Fibroblast of lung (primary cell): ENCODE measurements at places on chromosomes 2 and 18. TPM values are rescaled to one million over a fixed set of nuclear protein-coding genes. Genes with fewer than 3 reads are reported as not detected.

MROH2A gene
- not detected in 2 replicates for total RNA-seq

AMER3 gene
- total RNA-seq = not detected in 2 replicates

TGOLN2 gene
- total RNA-seq = 80.4 and 112 TPM in 2 replicates

LOXL3 gene
- total RNA-seq = 12.6 and 26.4 TPM in 2 replicates

SERPINB12 gene
- not detected in 2 replicates for total RNA-seq

LIMS4 gene
- total RNA-seq = 0.26 and 1.8 TPM in 2 replicates

CABYR gene
- 5.6 and 14.0 TPM in 2 replicates for total RNA-seq

LRRTM4 gene
- total RNA-seq = not detected in 2 replicates

BOLL gene
- not detected in 2 replicates for total RNA-seq

SLC30A3 gene
- total RNA-seq = under 0.01 TPM in 1 of 2 replicates, not detected in the other

UBE2E3 gene
- total RNA-seq = 43.1 and 57.5 TPM in 2 replicates

LHCGR gene
- not detected in 2 replicates for total RNA-seq

ALPG gene
- total RNA-seq = not detected in 2 replicates

AKAIN1 gene
- not detected in 2 replicates for total RNA-seq

MOGAT1 gene
- not detected in 2 replicates for total RNA-seq

TSPYL6 gene
- not detected in 2 replicates for total RNA-seq

CCL20 gene
- total RNA-seq = not detected in 2 replicates

EFR3B gene
- total RNA-seq = 0.50 and 0.51 TPM in 2 replicates

MTIF2 gene
- total RNA-seq = 49.8 and 54.0 TPM in 2 replicates

EGR4 gene
- under 0.01 TPM in 1 of 2 replicates, not detected in the other for total RNA-seq

UXS1 gene
- total RNA-seq = 18.5 and 23.1 TPM in 2 replicates

PDCL3 gene
- total RNA-seq = 11.4 and 13.4 TPM in 2 replicates

SLC66A2 gene
- total RNA-seq = 34.4 and 46.1 TPM in 2 replicates

ORC4 gene
- total RNA-seq = 21.1 and 24.3 TPM in 2 replicates

DNMT3A gene
- total RNA-seq = 16.9 and 19.7 TPM in 2 replicates

GAL3ST2 gene
- total RNA-seq = 0.17 TPM in 1 of 2 replicates, not detected in the other

ANKRD30BL gene
- total RNA-seq = not detected in 2 replicates

PCARE gene
- total RNA-seq = under 0.01 TPM in 1 of 2 replicates, not detected in the other

POMC gene
- 0.66 and 1.8 TPM in 2 replicates for total RNA-seq

RAB17 gene
- total RNA-seq = 0.17 and 0.26 TPM in 2 replicates

CFAP65 gene
- not detected in 2 replicates for total RNA-seq

GALNT13 gene
- 0.17 and 0.26 TPM in 2 replicates for total RNA-seq

ELOA2 gene
- not detected in 2 replicates for total RNA-seq

GKN1 gene
- total RNA-seq = not detected in 2 replicates

CNGA3 gene
- total RNA-seq = under 0.01 TPM in 2 replicates

SP140L gene
- total RNA-seq = 9.8 and 10.9 TPM in 2 replicates

LINC00305 gene
- total RNA-seq = not detected in 2 replicates

LYG2 gene
- not detected in 2 replicates for total RNA-seq

CHRND gene
- not detected in 2 replicates for total RNA-seq

ZC3H6 gene
- 4.4 and 6.6 TPM in 2 replicates for total RNA-seq

SIGLEC15 gene
- 0.51 and 1.5 TPM in 2 replicates for total RNA-seq

MSGN1 gene
- total RNA-seq = not detected in 2 replicates
